Right renal cortex interstitium (tissue), 3 donors: ENCODE measurements at places on chromosomes 11 and 22. TPM values are rescaled to one million over a fixed set of nuclear protein-coding genes. Genes with fewer than 3 reads are reported as not detected.

P2RX6 gene
- polyA plus RNA-seq = 1.4 TPM

PTPRJ gene
- polyA plus RNA-seq = 23.5 TPM

NF2 gene
- polyA plus RNA-seq = 26.5 TPM

RGL4 gene
- polyA plus RNA-seq = 1.8 TPM

IL10RA gene
- polyA plus RNA-seq = 2.4 TPM

CACNA1I gene
- 0.04 TPM for polyA plus RNA-seq

BTG4 gene
- not detected for polyA plus RNA-seq

SMIM38 gene
- polyA plus RNA-seq = 0.43 TPM

SCN2B gene
- 4.6 TPM for polyA plus RNA-seq

MYBPC3 gene
- polyA plus RNA-seq = 0.08 TPM

CASP1 gene
- polyA plus RNA-seq = 5.7 TPM

HIRA gene
- 32.3 TPM for polyA plus RNA-seq

PHOX2A gene
- not detected for polyA plus RNA-seq

B4GALNT4 gene
- polyA plus RNA-seq = 50.1 TPM

TRIM21 gene
- 25.9 TPM for polyA plus RNA-seq

MAP6 gene
- polyA plus RNA-seq = 7.7 TPM

OR9G1 gene
- polyA plus RNA-seq = not detected
